Activated T-cell treated with anti-CD3 and anti-CD28 coated beads for 1 hour (primary cell): ENCODE measurements at places on chromosomes 11 and 22.

- no peak for DNase-seq
Measured at GRCh38 chr11:94678901-94679300, 89.3 kb upstream of the AMOTL1 start.

DNA sequence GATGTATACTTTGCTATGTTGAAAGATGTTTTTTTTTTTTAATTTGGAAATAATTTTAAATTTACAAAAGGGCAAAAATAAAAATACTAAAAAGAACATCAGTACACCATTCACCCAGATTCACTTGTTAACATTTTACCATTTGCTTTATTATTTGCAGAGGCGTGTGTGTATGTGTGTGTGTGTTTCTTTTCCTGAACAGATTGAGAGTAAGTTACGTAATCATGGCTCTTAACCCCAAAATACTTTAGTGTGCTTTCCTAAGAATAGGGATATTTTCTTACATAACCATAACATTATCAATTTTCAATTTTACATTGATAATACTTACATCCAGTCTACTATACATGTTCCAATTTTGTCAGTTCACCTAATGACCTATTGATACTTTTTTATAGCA, 91.5 kb upstream of the HORMAD2 start:
- DNase-seq = no peak

DNA sequence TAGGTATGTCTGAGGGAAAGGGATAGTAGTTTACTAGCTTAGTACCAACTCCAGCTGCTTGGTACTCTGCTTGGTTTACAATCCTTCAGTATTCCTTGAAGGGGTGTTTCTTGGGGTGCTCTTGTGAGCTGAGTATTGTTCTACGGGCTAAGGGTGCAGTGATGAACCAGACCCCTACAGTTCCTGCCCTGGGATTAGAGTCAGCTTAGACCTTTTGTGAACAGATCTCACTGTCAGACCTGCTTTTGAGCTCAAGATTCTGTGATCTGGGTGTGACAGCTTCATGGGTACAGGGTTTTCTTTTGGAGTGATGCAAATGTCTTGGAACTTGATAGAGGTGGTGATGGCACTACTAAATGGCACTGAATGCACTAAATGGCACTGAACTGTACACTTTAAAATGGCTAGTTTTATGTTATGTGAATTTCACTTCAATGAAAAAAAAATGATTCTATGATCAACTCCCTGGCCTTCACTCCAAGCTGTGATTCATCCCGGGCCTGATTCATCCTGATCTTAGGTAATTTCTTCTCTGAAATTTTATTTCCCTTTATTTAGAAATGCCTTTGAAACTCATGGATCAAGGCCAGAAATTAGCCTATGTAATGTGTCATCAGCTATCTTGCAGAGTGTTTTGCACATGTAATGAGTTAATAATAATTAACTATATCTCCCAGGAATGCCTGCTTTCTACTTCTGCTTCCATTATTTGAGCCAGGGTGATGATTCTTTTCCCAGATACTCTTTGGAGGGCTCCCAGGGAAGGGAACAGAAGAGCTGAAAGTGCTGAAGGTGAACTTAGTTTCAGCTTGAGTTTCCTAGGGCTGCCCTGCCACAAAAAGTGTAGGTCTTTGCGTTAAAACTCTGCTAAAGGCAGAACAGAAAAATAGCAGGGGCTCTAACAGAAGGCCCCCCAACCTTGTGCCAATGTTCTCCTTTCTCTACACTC, 87.9 kb downstream of the NCAM1 start:
- DNase-seq = no peak

GRCh38 chr22:37121887-37122591, 12.5 kb upstream of the TMPRSS6 start:
- DNase-seq = peak; percentile 82

- DNase-seq = no peak
Measured at GRCh38 chr11:31477528-31478222, 31.7 kb downstream of the IMMP1L start.

DNA sequence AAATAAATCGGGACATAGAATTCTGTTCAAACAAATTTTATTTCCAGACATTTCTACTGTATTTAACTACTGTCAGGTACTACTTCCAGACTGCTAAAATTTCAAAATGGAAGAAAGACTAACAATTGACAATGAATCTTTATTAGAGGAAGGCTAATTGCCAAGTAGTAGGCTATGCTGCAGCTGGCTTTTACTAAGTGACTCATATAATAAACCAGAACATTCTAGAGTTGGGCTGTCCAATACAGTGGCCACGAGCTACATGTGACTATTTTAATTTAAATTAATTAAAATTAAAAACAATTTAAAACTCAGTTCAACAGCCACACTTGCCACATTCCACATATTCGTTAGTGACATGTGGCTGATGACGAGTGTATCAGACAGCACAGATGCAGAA, 27.6 kb downstream of the CHKA start:
- DNase-seq = no peak

GRCh38 chr11:41289408-41289807, 170.0 kb downstream of the LRRC4C start:
- DNase-seq = no peak

DNA sequence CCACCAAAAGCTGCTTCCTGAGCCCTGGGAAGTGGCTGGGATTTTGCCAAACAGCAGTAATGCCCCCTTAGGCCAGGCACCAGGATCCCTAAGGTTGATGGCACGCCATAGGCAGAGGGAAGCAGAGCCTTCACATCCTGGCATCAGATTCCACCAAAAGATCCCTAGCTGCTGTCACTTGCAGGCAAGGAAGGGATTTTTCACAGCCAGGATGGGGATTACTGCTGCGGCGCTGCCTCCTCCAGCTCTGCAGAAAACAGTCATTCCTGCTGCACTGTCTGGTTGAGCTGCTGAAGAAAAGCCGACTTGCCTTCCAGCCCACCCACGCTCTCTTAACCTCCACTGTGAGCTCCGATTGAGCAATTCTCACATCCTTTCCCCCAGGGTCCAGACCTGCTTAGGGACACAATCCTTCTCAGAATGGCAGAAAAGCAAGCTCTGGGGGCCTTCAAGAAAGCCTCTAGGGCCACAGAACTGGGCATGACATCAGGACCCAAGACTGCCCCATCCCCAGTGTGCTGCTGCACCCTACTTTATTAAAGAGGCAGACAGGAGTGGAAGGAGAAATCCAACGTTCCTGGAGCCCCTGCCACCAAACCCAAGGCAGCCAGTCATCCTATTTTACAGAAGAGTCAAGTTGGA, 19.9 kb downstream of the SYN3 start:
- no peak for DNase-seq

DNA sequence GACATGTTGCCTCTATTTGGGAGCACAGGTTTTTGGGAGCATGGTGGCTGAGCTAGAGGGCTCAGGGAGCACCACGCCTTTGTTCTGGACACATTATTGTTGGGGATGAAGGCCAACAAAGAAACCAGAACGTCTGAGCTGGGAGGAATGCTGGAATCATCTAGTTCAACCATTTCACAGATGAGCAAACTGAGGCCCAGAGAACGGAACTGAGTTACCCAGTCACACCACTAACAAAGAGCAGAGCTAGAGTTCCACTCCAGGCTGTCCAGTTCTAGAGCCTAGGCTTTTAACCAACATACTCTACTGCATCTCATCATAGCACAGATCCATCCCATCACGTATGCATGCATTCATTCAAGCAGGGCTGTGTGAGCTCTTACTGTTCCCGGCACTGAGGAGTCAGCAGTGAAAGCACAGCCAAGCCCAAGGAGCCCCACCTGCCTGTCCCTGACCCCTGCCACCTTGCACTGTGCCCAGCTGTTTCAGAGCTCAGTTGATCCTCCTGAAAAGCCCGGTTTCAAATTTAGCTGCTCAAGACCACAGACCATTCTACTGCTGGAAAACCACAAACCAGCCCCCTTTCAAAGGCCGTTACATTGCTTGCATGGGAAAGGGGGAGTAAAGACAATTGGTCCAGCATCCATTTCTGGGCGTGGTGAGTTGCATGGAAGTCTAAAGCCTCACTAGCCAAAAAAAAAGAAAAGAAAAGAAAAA, 16.9 kb upstream of the TCF20 start:
- DNase-seq = no peak

DNA sequence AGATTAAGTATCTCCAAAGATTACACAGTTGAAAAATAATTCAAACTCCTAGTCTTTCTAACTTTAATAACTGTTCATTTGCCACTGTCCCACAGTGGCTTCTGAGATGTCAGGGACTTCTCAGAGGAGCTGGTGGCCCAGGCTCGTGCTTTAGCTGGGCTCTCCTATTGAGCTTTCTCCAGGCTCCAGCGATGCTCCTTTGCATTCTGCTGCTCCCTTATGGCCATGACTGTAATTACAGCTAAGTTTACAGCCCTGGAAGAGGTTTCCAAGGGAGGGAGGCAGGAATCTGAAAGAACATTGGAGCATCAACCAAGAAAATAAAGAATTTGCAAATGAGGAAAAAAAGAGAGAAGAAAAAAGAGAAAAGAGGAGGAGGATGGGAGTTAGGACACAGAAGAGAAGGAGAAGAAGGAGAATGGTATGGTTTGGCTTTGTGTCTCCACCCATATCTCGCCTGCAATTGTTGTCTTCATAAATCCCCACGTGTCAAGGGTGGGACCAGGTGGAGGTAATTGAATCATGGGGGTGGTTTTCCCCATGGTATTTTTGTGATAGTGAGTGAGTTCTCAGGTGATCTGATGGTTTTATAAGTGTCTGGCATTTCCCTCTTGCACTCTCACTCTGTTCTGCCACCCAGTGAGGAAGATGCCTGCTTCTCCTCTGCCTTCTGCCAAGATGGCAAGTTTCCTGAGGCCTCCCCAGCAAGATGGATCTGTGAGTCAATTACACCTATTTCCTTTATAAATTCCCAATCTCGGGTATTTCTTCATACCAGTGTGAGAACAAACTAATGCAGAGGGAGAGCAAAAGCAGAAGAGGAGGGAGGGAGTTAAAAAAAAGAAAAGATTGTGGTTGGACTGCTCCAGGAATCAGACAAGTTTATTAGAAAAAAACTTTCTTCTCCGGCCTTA, 857.0 kb downstream of the KCNA4 start:
- DNase-seq = no peak

DNA sequence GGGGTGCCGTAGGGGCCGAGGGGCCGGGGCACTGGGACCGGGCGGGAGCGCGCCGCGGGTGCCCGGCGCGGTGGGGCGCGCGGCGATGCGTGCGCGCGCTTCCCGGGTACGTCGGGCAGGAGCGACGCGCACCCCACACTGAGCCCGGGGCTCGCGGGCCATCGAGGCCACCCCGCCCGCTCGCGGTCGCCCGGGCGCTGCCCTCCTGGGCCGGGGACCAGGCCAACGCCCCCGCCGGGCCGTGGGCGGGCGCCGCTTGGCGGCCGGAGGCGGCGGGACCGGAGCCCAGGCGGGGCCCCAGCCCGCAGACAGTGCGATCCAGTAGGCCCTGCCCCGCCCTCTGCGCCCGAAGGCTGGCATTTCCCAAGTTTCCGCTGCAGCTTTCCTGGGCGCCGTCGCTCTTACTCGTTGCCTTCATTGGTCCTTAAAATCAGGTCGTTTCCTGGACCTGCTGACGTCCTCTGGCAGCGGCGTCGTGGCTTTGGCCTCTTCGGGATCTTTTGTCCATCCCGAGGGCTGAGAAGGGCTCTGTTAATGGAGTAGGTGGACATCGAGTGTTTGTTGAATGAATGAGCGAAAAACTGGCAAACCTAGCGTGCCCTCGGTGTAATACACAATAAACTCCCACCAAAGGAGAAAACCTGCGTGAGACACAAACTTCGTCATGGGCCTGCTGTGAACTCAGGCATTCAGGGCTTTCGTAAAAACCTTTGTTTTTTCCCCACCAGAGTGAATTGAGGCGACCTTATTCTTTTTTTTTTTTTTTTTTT, 638 bp downstream of the PARVA start:
- DNase-seq = no peak

DNA sequence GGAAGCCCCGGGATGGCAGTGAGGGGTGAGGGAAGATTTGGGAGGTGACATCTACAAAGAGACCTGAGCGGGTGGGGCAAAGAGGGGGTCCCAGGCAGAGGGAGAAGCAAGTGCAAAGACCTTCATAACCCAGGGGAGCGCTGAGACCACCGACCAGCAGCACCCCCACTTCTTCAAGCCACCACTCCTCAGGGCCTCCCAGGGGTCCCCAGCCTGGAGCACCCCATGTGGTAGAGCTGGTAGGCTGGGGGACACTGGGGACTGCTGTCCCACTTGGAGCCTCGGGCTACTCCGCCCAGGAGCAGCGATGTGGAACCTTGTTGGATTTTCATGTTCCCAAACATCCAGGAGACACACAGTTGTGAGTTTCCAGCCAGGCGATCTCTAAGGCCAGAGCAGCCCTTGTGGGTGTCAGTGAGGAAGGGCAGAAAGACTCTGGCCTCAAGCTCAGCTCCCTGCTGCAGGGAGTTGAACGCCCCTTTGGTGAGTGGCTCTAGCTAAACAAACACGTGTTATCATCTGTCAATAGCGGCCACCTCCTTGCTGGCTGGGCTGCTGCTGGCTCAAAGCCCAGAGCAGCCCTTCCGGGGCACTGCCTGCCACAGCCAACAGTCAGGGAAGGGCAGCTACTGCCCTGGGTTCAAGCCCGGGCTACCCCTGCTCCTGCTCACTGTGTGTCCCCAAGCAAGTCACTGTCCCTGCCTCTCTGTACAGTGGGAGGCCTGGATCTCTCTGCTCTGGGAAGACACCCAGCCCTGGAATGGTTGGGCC, 25.7 kb upstream of the CHKA start:
- no peak for DNase-seq

DNA sequence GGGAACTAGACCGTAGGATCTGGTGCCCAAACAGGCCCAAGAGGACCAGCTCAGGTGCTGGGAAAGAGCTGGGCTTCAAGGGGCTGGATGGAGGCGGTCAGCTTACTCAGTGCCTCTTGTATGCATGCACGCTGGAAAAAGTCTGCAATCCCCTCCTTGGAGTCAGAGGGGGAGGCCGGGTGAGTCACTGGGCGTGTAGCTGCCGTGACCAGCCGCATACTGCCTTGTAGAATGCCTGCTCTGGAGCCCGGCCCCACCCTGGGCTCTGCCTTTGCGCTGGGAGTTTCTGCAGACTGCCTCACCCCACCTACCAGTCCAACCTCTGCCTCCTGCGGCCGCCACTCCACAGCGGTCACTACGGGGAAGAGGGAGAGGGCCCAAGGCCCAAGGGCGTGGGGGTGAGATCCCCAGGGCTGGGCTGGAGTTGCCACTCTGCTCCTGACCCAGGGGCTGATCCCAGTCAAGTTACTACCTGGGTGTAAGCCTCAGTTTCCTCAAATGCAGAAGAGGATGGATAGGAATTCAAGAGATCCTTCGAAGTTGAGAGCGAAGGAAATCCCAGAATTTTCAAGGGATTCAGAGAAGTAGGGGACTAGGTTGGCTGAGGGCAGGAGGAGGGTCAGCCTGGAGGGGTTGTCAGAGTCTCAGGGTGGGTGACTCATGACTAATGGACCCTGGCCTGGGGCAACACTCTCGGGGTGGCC, 4.2 kb downstream of the MRGPRF start:
- DNase-seq = no peak
